ENCODE measurements at places on chromosomes 12 and 14. TPM values are rescaled to one million over a fixed set of nuclear protein-coding genes. Genes with fewer than 3 reads are reported as not detected.

Gene ACAD10
- 12.5 TPM for total RNA-seq

- no peaks in the 10 kb centered on the region for H3K27me3 ChIP-seq
- H3K36me3 ChIP-seq: no peaks in the 10 kb centered on the region
- no peak overlapping the region for H3K27ac ChIP-seq
- peaks cover 2% of the 10 kb centered on the region for H3K4me1 ChIP-seq
Observed at GRCh38 chr14:50516091-50516490, 16.3 kb downstream of the MAP4K5 start.

DNA sequence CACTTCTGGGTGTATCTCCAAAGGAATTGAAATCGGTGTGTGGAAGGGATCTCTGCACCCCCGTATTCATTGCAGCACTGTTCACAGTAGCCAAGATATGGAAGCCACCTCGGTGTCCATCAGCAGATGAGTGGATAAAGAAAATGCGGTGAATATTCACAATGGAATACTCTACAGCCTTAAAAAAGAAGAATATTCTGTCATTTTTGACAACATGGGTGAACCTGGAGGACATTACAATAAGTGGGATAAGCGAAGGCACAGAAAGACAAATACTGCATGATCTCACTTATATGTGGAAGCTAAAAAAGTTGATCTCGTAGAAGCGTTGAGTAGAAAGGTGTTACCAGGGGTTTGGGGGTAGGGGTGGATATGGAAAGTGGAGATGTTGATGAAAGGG is 111.9 kb downstream of the BEGAIN start:
- no peak overlapping the region for H3K4me3 ChIP-seq
- H3K36me3 ChIP-seq: no peaks in the 10 kb centered on the region
- H3K4me1 ChIP-seq: peaks cover 16% of the 10 kb centered on the region
- no peak for DNase-seq
- no peak overlapping the region for H3K27ac ChIP-seq

GRCh38 chr12:50252977-50253602 is 30.2 kb downstream of the LIMA1 start:
- no peak overlapping the region for H3K27ac ChIP-seq
- no peak for DNase-seq
- peaks cover 52% of the 10 kb centered on the region for H3K4me1 ChIP-seq
- H3K4me3 ChIP-seq: no peak overlapping the region
- H3K36me3 ChIP-seq: peaks cover 3% of the 10 kb centered on the region
- no peaks in the 10 kb centered on the region for H3K27me3 ChIP-seq

Gene PLBD1
- 3.0 TPM for total RNA-seq

Gene SPX
- total RNA-seq: not detected

Gene YBX3
- total RNA-seq: 3,451 TPM

DNA sequence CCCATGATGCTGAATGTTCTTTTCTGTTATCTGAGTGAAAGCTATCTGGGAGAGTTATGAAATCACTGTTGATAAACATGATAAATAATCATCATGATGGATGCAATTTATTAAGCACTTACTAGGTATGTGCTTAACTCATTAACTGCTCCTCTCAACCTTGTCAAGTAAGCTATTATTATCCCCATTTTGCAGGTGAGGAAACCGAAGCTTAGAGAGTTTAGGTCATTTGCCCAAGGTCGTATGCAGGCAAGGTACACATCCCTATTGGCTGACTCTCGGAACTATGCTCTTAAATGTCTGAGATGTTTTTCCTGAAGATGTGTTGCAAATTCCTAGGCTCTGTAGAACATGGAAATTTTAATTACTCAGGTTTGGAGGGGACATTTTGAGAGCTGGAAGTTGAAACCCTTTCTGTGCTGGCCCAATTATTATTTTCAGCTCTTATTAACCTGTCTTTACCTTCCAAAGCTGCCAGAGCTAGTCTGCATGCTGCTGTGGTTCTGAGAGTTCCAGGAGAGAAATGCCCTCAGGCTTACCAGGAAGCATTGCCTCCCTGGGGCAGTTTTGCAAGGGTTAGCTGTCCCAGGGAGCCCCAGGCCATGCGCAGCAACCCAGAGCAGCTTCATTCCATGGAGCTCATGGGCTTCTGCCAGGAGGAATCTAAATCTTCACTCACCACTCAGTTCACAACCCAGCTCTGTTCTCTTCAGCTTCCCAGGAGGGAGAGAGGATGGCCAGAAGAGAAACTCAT is 55.6 kb upstream of the OAS1 start:
- no peaks in the 10 kb centered on the region for H3K27me3 ChIP-seq
- no peak overlapping the region for H3K27ac ChIP-seq
- H3K4me3 ChIP-seq: no peak overlapping the region
- no peaks in the 10 kb centered on the region for H3K4me1 ChIP-seq

GRCh38 chr12:49580572-49581535 is 12.9 kb upstream of the MCRS1 start:
- no peak overlapping the region for H3K4me3 ChIP-seq
- no peaks in the 10 kb centered on the region for H3K27me3 ChIP-seq
- peak overlapping the region; percentile 23 for H3K27ac ChIP-seq
- DNase-seq: peak; percentile 74
- H3K4me1 ChIP-seq: peaks cover 5% of the 10 kb centered on the region

- no peaks in the 10 kb centered on the region for H3K27me3 ChIP-seq
- DNase-seq: no peak
- H3K4me1 ChIP-seq: peaks cover 44% of the 10 kb centered on the region
- no peak overlapping the region for H3K27ac ChIP-seq
Observed at GRCh38 chr12:31965090-31965489, 5.9 kb downstream of the RESF1 start.

Gene GPR68
- total RNA-seq: not detected

DNA sequence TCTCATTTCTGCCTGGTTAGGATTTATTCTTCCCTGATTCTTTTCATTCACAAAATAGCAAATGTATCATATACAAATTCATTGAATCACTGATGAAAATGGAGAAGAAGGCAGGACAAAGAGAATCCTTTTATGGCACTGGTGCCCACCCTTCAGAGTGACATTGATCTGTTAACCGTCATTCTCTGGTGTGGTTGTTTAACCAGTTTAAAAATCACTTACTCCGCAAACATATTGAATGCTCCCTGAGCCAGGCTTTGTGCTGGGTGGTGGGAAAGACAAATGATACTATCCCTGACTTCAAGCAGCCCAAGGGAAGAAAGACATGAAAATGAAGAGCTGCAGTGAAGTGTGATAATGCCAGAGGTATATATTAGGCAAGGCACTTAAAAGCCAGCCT is 187.5 kb upstream of the SLC38A2 start:
- no peak overlapping the region for H3K4me3 ChIP-seq
- DNase-seq: no peak
- no peaks in the 10 kb centered on the region for H3K27me3 ChIP-seq
- peak overlapping the region; percentile 80 for H3K27ac ChIP-seq
- no peaks in the 10 kb centered on the region for H3K36me3 ChIP-seq

Gene CFAP73
- total RNA-seq: not detected

GRCh38 chr12:20194171-20194570 is 174.2 kb upstream of the PDE3A start:
- no peak overlapping the region for H3K27ac ChIP-seq
- no peak for DNase-seq
- H3K27me3 ChIP-seq: no peaks in the 10 kb centered on the region
- no peak overlapping the region for H3K4me3 ChIP-seq
- no peaks in the 10 kb centered on the region for H3K36me3 ChIP-seq

GRCh38 chr12:21438643-21439042 is 1.2 kb downstream of the PYROXD1 start:
- H3K27ac ChIP-seq: peak overlapping the region; percentile 72
- DNase-seq: no peak
- peaks cover 7% of the 10 kb centered on the region for H3K4me1 ChIP-seq
- H3K36me3 ChIP-seq: no peaks in the 10 kb centered on the region

Gene KLRC1
- not detected for total RNA-seq

Gene ETFBKMT
- 2.6 TPM for total RNA-seq

GRCh38 chr12:122032580-122032979 is 10.9 kb downstream of the BCL7A start:
- DNase-seq: no peak
- H3K27me3 ChIP-seq: no peaks in the 10 kb centered on the region
- H3K27ac ChIP-seq: no peak overlapping the region
- peaks cover 22% of the 10 kb centered on the region for H3K36me3 ChIP-seq

Gene PZP
- total RNA-seq: not detected

DNA sequence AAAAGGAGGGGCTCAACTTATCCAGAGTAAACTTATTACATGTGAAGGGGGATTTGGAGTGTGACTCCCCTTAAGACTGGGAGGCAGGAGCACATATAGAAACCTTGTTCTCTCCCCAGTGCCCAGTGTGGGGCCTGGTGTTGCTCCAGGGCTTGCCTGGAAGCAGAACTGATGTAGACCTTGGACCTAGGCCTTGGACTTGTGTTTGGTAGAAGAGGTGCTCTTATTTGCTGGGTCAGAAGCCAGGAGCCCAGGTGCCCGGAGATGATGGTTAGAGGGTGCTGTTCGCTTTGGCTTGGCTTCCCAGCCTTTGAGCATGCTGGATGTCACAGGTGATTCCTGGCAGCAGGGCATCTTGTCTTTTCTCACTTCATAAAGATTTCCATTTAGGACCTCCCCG is 110.4 kb downstream of the SMOC1 start:
- no peak for DNase-seq
- H3K4me1 ChIP-seq: no peaks in the 10 kb centered on the region
- no peaks in the 10 kb centered on the region for H3K27me3 ChIP-seq
- H3K4me3 ChIP-seq: no peak overlapping the region

Gene BTBD6
- 48.4 TPM for total RNA-seq

GRCh38 chr14:81007131-81007530 is 51.7 kb downstream of the TSHR start:
- H3K4me1 ChIP-seq: no peaks in the 10 kb centered on the region
- no peak overlapping the region for H3K27ac ChIP-seq
- DNase-seq: no peak
- H3K36me3 ChIP-seq: no peaks in the 10 kb centered on the region

DNA sequence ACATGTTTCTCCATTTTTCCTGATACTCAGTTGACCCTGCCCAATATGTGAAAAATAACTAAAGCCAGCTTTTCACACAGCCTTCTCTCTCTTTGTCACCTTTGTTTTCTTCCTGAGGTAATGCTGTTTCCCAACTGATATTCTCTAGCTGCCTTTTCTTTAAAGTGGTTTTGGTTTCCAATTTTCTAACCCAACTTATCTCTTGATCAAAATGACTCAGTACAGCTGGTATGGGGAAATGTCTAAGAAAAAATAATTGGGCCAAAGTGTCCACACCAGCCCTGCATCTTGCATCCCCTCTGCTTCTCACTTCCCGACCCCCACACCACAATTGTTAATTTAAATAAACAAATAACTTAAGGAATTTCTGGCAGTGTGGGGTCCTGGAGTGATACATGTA is 193.8 kb downstream of the SYT1 start:
- H3K4me1 ChIP-seq: no peaks in the 10 kb centered on the region
- H3K4me3 ChIP-seq: no peak overlapping the region
- no peak for DNase-seq
- H3K27ac ChIP-seq: no peak overlapping the region
- no peaks in the 10 kb centered on the region for H3K36me3 ChIP-seq

DNA sequence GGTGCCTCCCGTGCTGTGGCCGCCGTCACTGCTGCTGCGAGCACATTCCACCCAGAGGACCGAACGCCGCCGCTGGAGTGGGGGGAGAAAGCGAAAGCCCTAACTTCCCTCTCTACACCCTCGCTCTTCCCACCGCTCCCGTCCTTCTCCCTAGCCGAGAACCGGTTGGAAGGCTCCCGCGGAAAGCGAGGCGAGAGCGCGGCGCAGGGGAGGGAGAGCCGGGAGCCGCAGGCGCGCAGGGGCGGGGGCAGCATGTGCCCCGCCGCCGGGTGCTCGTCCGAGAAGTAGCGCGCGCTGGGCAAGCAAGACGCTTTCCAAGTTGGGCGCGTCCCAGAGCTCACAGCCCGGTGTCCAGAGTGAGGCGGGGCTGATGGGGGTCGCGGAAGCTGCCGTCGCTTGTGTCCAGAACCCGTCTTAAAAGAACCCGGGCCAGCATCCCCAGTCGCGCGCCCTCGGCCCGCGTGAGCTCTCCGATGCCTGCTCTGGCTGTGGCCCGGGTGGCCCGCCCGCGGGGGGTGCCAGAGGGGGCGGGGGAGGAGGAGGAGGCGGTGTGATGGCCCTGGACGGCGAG is at the start of gene TRHDE:
Gene TRHDE, plus strand, starts transcription at position 280 of the 571 bp plus-strand sequence. Its CDS starts 274 bp downstream, at position 554.
- no peak for DNase-seq
- H3K36me3 ChIP-seq: no peaks in the 10 kb centered on the region
- H3K4me1 ChIP-seq: peaks cover 3% of the 10 kb centered on the region
- H3K27ac ChIP-seq: peak within 1 kb of the TSS; percentile 20
- H3K4me3 ChIP-seq: peak within 1 kb of the TSS; percentile 54

Gene GZMB
- not detected for total RNA-seq

DNA sequence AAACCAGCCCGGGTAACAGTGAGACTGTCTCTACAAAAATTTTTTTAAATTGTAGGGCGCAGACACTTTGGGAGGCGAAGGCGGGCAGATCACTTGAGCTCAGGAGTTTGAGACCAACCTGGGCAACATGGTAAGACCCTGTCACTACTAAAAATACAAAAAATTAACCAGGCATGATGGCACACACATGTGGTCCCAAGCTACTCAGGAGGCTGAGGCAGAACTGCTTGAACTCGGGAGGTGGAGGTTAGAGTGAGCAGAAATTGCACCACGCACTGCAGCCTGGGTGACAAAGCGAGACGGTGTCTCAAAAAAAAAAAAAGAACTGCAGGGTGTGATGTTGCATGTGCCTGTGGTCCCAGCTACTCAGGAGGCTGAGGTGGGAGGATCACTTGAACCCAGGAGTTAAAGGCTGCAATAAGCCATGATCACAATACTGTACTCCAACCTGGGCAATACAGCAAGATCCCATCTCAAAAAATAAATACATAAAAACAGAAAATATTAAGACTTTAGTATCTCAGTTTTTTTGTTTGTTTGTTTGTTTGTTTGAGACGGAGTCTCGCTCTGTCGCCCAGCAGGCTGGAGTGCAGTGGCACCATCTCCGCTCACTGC is 16.9 kb downstream of the ATXN2 start:
- no peak for DNase-seq
- H3K4me3 ChIP-seq: no peak overlapping the region
- H3K27me3 ChIP-seq: no peaks in the 10 kb centered on the region

Gene LRTM2
- not detected for total RNA-seq

- H3K4me1 ChIP-seq: peaks cover 28% of the 10 kb centered on the region
- H3K27me3 ChIP-seq: no peaks in the 10 kb centered on the region
- no peak overlapping the region for H3K27ac ChIP-seq
- peaks cover 42% of the 10 kb centered on the region for H3K36me3 ChIP-seq
- no peak for DNase-seq
Observed at GRCh38 chr12:51977320-51977753, 25.8 kb downstream of the ACVR1B start.

GRCh38 chr12:16504200-16504599 is 101.8 kb downstream of the LMO3 start:
- no peaks in the 10 kb centered on the region for H3K36me3 ChIP-seq
- no peaks in the 10 kb centered on the region for H3K27me3 ChIP-seq
- no peak for DNase-seq
- no peak overlapping the region for H3K27ac ChIP-seq

Gene PRKD1
- total RNA-seq: 4.1 TPM

Gene ZDHHC22
- not detected for total RNA-seq
